ENCODE measurements at places on chromosomes 16 and 17.

GRCh38 chr17:49327835-49328784 is 33.9 kb downstream of the ZNF652 start:
- no peak for DNase-seq

- no peak for DNase-seq
These were observed 28.4 kb upstream of the SLC12A3 start for GRCh38 chr16:56836410-56837230.

- DNase-seq, result no peak
These were observed 617 bp upstream of the CCR7 start for GRCh38 chr17:40565769-40566409.

DNA sequence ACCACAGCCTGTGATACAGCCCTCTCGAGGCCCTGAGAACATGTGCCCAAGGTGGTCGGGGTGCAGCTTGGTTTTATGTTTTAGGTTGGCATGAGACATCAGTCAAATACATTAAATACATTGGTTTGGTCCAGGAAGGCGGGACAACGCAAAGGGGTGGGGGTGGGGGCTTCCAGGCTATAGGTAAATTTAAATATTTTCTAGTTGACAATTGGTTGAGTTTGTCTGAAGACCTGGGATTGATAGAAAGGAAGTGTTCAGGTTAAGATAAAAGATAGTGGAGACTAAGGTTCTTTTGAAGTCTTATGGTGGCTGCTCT is 1.2 kb upstream of the ZKSCAN2 start:
- no peak for DNase-seq

- DNase-seq, result no peak
These were observed 11.1 kb downstream of the BPTF start for GRCh38 chr17:67836205-67836987.

DNA sequence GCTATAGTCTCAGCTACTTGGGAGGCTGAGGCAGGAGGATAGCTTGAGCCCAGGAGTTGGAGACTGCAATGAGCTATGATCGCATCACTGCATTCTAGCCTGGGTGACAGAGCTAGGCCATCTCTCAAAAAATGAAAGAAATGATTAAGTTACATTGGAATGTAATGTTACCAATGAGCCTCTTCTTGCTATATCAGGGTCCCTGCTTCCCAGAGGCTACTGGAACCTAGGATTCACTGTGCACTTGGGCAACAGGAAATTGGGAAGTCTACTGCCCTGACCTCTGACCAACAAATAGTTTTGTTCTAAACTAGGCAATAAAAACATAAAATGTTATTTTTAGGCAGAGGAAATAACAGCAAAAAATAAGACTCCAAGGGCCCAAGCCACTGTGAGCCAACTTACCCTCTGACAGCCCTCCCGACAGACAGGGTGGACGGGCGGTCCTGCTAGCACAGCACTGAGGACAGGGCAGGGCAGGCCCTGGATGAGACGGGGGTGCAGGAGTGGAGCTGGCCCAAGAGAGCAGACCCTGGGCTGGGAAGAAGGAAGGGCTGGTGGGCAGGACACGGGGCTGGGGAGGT is 27.5 kb downstream of the NSMCE1 start:
- DNase-seq, result no peak

DNA sequence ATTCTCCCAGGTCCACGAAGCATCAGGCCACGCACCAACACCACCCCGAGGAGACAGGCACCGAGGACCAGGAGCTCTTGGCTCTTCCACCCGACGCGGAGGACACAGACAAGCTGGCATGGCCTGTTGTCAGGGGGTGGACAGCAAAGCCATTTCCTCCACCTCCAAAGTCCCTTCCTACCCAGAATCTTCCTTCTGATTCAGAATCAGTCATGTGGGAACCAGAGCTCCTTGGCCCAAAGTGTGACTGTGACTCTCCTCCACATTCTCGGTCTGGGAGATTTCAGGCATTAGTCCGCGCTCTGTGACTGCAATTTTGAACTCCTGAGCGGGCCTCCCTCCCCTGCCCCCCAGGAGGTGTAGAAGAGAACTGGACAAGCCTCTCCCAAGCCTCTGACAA is 9.2 kb downstream of the DNAH17 start:
- DNase-seq, result no peak

- no peak for DNase-seq
These were observed 7.6 kb downstream of the EPN2 start for GRCh38 chr17:19244781-19245180.

DNA sequence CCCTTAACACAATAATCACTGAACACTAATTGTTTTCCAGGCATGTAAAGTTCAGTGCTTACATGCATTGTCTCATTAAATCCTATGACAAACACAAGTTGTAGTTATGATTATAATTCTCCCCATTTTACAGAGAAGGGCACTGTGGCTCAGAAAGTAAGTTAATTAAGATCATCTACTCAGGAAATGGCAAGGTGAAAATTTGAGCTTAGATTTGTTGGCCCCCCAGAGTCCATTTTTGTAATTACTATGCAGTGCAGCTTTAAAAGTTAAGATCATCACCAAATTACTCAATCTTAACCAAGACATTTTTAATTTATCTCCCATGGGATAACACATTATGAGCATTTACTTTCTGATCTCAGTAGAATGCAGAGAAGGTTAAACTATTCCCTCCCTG is 34.2 kb upstream of the CCL1 start:
- DNase-seq, result no peak

DNA sequence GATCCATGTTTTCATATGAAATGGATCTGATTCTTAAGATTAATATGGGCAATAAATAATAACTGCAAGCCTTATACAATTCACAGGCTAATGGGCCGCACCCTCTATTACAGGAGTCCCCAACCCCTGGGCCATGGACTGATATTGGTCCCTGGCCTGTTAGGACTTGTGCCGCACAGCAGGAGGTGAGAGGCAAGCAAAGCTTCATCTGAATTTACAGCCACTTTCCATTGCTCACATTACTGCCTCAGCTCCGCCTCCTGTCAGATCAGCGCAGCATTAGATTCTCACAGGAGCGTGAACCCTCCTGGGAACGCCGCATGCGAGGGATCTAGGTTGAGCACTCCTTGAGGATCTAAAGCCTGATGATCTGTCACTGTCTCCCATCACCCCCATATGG is 26.8 kb downstream of the METTL16 start:
- DNase-seq, result no peak

GRCh38 chr16:72409423-72409822 is 237.5 kb upstream of the PMFBP1 start:
- DNase-seq, result no peak

DNA sequence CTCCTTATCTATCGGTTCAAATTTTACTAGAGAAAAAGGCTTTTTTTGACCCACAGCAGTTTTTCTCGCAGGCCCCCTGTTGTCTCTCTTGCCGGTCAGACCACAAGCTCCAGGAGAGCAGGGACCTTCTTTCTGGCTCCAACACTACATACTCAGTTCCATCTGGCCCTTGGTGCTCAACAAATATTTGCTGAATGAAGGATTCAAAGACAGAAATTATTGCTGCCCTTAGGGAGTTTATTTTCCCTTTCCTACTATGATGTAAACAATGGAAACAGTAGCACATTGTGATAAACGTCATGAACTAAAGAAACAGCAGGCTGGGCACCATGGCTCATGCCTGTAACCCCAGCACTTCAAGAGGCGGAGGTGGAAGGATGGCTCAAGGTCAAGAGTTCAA is 59.0 kb upstream of the ATP2A3 start:
- DNase-seq, result no peak

DNA sequence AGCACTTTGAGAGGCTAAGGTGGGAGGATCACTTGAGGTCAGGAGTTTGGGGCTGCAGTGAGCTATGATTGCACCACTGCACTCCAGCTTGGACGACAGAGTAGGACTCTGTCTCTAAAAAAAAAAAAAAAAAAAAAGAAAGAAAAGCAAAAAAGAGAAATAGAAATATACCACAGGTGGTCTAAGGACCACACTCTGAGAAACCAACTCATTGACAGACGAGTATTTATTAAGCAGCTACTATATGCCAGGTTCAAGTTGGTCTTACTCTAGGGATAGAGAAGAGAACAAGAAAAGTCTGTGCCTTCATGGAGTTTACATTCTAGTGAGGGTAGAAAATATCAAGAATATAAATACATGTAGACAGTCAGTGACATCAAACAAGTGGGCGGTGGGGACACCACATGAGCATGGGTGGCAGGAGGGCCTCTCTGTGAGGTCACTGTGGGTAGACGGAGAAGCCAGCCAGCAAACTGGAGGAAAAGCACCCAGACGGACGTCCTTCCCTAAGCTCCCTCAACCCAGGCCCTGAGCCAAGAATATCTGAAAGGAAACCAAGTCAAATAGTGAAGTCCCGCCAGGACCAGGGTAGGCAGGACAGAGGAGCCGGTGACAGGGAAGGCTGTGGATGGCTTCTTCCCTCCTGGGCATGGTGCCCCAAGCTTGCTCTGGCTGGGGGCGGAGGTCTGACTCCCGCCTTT is 4.7 kb downstream of the CDIPT start:
- no peak for DNase-seq

DNA sequence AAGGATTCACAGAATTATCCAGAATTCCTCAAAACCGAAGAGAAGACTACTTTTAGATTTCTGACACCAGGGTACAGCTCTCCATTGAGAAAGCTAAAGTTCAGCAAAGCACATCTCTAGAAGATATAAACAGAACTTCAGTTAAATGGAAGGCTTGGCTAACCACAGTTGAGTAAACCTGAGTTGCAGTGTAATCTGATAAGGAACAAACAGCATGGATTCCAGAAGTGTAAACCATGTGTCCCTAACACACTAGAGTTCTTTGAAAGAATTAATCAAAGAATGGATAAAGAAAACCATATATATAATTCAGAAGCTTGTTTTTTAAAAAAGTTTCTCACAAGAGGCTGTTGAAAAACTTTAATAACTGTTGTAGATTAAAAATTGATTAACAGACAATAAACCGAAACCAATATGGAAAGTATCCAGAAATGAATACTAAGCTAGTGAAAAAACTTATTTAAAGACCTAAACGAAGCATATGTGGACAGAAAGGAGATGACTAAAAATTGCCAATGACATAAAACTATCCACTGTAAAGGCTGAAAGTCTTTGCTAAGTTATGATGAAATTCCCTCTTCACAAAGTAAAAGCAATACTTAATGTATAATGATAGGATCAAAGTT is 4.3 kb downstream of the RNF43 start:
- no peak for DNase-seq

DNA sequence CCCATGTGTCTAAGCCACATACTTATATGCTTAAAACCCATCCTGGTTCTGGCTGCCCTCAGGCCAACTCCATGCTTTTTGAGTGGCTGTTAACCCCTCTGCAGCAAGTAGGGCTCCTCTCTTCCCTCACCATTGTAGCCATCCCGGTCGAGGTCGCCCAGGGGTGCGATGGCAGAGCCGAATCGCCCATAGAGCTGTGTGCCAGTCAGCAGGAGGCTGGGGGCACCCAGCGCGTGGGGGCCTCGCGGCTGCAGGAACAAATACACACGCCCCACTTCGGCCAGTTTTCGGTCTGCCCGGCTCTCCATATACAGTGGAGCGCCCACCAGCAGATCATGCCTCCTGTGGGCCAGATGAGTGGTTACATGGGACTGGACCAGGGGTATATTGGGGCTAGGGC is 6.1 kb downstream of the ITGA2B start:
- DNase-seq, result no peak

DNA sequence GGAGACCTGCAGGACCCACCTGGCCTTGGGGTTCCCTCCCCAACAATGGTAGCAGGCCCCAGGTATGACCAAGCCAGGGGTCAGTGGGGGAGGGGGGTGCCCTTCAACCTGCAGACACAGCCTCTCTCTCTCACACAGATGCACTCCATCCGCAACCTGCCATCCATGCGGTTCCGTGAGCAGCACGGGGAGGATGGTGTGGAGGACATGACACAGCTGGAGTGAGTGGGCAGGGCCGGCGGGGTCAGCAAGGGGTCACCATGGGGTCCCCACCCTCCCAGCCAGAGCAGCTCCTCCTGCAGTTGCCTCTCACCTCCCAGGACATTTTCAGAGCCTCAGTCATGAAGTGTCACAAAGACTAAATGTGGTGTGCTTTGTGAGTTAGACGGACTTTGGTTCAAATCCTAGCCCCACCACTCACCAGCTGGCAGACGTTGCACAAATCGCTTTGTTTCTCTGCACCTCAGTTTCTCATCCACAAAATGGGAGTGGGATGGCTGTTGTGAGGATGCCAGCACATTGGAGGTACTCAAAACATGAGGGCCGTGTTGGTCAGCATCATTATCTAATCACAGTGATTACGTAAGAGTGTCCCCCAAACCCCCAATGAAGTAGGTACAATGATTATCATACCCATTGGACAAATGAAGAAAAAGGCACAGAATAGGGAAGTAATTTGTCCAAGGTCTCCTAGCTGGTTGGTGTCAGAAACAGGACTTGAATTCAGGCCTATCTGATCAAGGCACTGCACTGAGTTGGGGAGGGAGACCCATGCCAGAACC is 16.0 kb downstream of the MYO15A start:
- DNase-seq, result no peak

GRCh38 chr16:5738586-5738985 is 641.0 kb upstream of the EEF2KMT start:
- no peak for DNase-seq

- no peak for DNase-seq
These were observed 7.6 kb downstream of the ATXN1L start for GRCh38 chr16:71853413-71853812.

- DNase-seq, result no peak
These were observed 44.7 kb upstream of the HS3ST3A1 start for GRCh38 chr17:13646411-13646810.

DNA sequence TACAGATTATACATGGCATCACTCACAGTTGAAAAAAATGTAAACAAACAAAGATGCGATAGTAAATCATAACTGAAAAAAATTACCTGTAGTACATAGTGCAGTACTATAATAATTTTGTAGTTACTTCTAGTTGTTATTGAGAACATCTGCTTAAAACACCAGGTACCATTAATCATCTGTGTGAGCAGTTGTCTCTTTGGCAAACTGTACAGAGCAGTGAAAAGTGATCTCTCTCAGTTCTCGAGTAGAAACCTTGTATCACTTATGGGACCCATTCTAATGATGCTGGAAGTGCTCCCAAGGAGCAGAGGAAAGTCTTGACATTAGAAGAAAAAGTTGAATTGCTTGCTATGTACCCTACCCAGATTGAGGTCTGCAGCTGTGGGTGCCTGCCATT is 8.9 kb upstream of the TENT4B start:
- no peak for DNase-seq

DNA sequence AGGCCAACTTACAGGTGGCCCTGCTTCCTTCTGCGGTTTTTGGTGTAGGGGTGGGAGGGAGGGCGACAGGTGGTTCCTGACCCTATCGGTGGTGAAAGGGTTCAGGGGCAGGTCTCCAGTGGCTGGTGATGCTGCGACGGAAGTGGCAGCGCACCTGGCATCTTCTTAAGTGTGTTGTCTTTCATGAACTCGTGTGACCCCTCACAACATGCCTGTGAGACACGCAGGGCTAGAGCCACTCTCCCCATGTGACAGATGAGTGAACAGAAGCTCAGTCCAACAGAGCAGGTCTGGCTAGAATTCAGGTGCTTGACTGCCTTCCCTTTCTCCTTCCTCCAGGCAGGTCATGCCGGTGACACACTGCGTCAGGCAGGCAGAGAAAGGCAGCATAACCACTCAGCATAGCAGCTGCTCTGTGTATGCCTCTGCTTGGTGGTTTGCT is 8.0 kb downstream of the TNFAIP1 start:
- no peak for DNase-seq

Data from cortex of kidney (tissue), 1 donor.